ENCODE measurements at places on chromosomes 4 and X. TPM values are rescaled to one million over a fixed set of nuclear protein-coding genes. Genes with fewer than 3 reads are reported as not detected.

Gene MTMR1
- 44.6 TPM for total RNA-seq

Gene CT45A1
- not detected for total RNA-seq

Gene COX7B2
- not detected for total RNA-seq

Gene PAK3
- 0.10 TPM for total RNA-seq

Gene SOWAHB
- not detected for total RNA-seq

Gene TMSB4X
- total RNA-seq, result 5,748 TPM

Gene POU4F2
- not detected for total RNA-seq

Gene PPA2
- total RNA-seq, result 85.3 TPM

Gene NEXMIF
- 1.6 TPM for total RNA-seq

Gene SLC26A1
- 0.10 TPM for total RNA-seq

Gene UGT2B7
- not detected for total RNA-seq

Gene ATRX
- 46.6 TPM for total RNA-seq

Gene PPP2R2C
- total RNA-seq, result not detected

Gene GPR82
- under 0.01 TPM for total RNA-seq

Gene FBXL5
- 245 TPM for total RNA-seq

Gene FABP2
- not detected for total RNA-seq

Gene VCX3B
- total RNA-seq, result not detected

Gene DRP2
- not detected for total RNA-seq

Gene MXRA5
- not detected for total RNA-seq

Gene ABCG2
- 0.10 TPM for total RNA-seq

Gene MAGEB4
- not detected for total RNA-seq

Gene F8A1
- total RNA-seq, result 10.2 TPM
